ENCODE measurements at places on chromosomes 6 and 20. TPM values are rescaled to one million over a fixed set of nuclear protein-coding genes. Genes with fewer than 3 reads are reported as not detected.

CCN6 gene
- not detected for total RNA-seq

TRIM15 gene
- total RNA-seq, result not detected

DNA sequence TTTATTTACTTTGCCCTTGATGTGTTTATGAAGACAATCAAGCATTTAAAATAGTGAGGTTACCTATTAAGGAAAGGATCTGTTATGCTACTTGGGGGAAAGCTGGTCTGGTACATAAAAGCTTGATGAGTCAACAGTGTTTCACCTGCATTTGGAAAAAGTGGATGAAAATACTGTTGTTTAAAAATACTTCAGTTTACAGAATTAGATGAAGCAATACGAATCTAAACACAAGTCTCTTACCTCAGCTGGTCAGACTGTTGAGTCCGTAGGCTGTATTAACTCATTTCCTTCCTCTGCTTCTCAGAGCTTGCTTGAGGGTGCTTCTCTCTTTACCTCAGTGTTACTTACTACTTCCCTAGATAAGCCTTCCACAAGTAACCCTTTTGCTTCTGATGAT lies 36.1 kb downstream of the NKX2-4 start:
- no peak for DNase-seq
- H3K27me3 ChIP-seq, result no peaks in the 10 kb centered on the region
- no peak overlapping the region for H3K27ac ChIP-seq
- peaks cover 7% of the 10 kb centered on the region for H3K36me3 ChIP-seq
- no peaks in the 10 kb centered on the region for H3K4me1 ChIP-seq

PDYN gene
- not detected for total RNA-seq

DNA sequence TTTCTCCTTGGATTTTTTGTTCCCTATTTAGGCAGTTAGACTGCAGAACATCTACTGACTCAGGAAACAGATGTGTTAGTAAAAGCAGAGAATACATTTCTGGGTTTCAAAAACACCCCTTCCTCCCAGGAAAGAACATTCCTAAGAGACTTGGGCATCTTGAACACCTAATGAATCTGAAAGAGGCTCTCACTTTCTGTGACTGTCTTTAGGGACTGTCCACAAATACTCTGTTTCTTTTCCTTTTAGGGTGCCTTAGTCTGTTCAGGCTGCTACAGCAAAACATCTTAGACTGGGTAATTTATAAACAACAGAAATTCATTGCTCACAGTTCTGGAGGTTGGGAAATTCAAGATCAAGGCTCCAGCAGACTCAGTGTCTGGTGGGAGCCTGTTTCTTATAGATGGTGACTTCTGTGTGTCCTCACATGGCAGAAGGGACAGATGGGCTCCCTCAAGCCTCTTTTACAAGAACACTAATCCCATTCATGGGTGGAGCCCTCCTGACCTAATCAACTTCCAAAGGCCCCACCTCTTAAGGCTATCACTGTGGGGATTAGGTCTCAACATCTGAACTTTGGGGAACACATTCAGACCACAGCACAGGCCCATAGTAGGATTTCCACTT lies 19.4 kb upstream of the CCN5 start:
- no peaks in the 10 kb centered on the region for H3K27me3 ChIP-seq
- H3K4me1 ChIP-seq, result no peaks in the 10 kb centered on the region
- H3K27ac ChIP-seq, result no peak overlapping the region
- no peaks in the 10 kb centered on the region for H3K36me3 ChIP-seq

GRCh38 chr6:32854376-32855178 lies 585 bp downstream of the PSMB9 start:
- H3K4me1 ChIP-seq, result peaks cover 51% of the 10 kb centered on the region
- peaks cover 72% of the 10 kb centered on the region for H3K36me3 ChIP-seq
- peak overlapping the region; percentile 91 for H3K4me3 ChIP-seq
- no peaks in the 10 kb centered on the region for H3K27me3 ChIP-seq
- H3K27ac ChIP-seq, result peak overlapping the region; percentile 100

DNA sequence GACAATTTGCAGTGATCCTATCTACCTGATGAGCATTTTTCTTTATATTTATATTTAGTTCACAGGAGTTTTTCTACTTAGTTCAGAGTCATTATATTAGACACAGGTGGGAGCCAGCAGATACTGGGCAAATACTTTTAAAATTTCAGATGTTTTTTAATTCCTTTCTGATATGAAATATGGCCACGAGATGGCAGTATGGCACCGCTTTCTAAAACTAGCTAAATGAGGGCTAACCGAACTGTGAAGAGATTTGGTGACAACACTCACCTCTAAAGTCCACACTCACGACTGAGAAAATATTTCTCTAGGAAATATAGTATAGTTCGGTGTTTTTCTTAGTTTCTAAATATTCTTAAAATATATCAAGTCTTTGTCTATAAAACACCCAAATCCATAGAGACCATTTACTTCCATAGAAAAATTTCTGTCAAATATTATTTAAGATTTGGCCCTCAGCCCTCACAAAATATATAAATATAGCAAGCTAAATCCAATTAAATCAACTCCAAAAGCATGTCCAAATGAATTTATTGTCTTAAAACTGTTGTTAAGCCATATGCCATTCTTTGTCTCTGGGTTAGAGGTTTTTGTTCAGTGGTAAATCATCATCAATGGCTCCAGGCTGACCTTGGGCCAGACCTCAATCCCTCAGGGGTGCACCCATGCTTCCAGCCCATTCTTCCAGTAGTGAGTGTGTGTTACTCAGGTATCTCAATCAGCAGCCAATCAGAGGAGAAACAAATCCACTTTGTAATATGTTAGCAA lies 63.6 kb downstream of the HUS1B start:
- no peak overlapping the region for H3K27ac ChIP-seq
- no peaks in the 10 kb centered on the region for H3K27me3 ChIP-seq
- peaks cover 4% of the 10 kb centered on the region for H3K36me3 ChIP-seq
- no peak overlapping the region for H3K4me3 ChIP-seq
- peak; percentile 20 for DNase-seq
- no peaks in the 10 kb centered on the region for H3K4me1 ChIP-seq

GRCh38 chr6:125790358-125791150 lies at the start of gene NCOA7:
NCOA7 (plus strand) TSS chr6:125790960; CDS start chr6:125815355, 24,395 bp downstream.
- H3K4me3 ChIP-seq, result peak within 1 kb of the TSS; percentile 80
- H3K27ac ChIP-seq, result peak within 1 kb of the TSS; percentile 96
- H3K27me3 ChIP-seq, result no peaks in the 10 kb centered on the region
- H3K4me1 ChIP-seq, result peaks cover 37% of the 10 kb centered on the region
- peak; percentile 84 for DNase-seq

GRCh38 chr6:80021591-80021990 lies 17.1 kb downstream of the TTK start:
- no peak overlapping the region for H3K27ac ChIP-seq
- no peaks in the 10 kb centered on the region for H3K27me3 ChIP-seq
- H3K4me3 ChIP-seq, result no peak overlapping the region
- no peaks in the 10 kb centered on the region for H3K4me1 ChIP-seq
- DNase-seq, result no peak

THBS2 gene
- not detected for total RNA-seq

- H3K4me1 ChIP-seq, result no peaks in the 10 kb centered on the region
- H3K27ac ChIP-seq, result no peak overlapping the region
- H3K27me3 ChIP-seq, result no peaks in the 10 kb centered on the region
- H3K36me3 ChIP-seq, result no peaks in the 10 kb centered on the region
- no peak for DNase-seq
- no peak overlapping the region for H3K4me3 ChIP-seq
Measured at GRCh38 chr20:10527781-10528180, 92.7 kb downstream of the SLX4IP start.

HLA-DOA gene
- 5.4 TPM for total RNA-seq

DNA sequence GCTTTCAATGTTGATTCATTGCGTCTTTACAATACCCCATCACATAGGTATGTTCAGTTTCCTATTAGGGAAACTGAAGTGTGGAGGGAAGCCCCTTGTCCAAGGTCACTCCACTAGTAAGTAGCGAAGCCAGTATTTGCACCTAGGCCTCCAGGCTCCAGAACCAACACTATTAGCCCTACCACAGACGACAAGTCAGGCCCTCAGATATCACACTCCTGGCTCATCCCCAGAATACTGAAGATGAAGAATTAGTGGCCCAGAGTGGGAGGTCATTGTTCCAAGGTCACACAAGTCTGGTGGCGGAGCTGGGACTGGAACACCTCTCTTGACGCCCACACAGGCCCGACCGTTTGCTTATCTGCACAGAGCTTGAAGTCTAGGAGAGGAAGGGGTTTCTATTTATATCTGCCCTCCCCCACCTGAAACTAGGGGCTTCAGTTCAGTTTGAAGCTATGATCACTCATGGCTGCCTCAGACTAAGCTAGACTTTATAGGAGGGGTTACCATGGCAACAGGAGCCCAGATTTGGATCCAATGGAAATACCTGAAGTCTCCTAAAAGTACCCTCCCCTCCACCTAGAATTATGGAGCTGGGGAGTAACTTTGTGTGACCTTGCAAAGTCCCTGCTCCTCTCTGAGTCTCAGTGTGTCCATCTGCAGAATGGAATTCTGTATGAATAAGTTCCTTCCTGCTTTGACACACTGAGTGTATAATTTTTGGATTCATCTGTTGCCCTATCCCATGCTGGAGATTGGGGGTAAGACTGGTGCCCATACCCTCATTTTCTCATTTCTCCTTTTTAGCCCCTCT lies 2.2 kb downstream of the SNTA1 start:
- no peak overlapping the region for H3K27ac ChIP-seq
- H3K4me1 ChIP-seq, result peaks cover 10% of the 10 kb centered on the region
- no peak overlapping the region for H3K4me3 ChIP-seq

DNA sequence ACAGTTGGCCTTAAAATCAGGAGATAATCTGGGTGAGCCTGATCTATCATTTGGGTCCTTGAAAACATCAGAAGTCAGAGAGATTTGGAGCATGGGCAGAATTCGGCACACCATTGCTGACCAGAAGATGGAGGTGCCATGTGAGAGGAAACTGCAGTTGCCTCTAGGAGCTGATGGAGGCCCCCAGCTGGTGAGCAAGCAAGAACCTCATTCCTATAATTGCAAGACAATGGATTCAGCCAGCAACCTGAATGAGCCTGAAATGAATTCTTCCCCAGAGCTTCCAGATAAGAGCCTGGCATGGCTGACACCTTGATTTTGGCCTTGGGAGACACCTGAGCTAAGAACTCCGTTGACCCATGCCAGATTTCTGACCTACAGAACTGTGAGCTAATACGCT lies 76.3 kb upstream of the FYN start:
- no peak for DNase-seq
- no peak overlapping the region for H3K4me3 ChIP-seq
- H3K36me3 ChIP-seq, result no peaks in the 10 kb centered on the region
- H3K27ac ChIP-seq, result no peak overlapping the region
- no peaks in the 10 kb centered on the region for H3K27me3 ChIP-seq

SAYSD1 gene
- total RNA-seq, result 16.8 TPM

DNA sequence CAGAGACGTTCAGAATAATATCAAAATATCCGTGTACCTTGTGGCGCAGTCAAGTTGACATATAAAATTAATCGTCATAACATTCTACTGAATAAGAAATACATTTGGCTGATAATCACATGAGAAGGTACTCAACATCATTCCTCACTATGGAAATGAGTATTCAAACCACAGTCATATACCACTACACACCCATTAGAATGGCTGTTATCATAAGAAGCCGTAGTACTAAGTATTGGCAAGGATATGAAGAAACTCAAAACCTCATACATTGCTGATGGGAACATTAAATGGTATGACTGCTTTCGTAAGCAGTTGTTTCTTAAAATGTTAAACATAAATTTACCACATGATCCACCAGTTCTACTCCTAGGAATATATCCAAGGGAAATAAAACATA lies 244.7 kb downstream of the CDKAL1 start:
- H3K27ac ChIP-seq, result no peak overlapping the region
- H3K27me3 ChIP-seq, result no peaks in the 10 kb centered on the region
- DNase-seq, result no peak
- no peak overlapping the region for H3K4me3 ChIP-seq
- peaks cover 4% of the 10 kb centered on the region for H3K36me3 ChIP-seq
- no peaks in the 10 kb centered on the region for H3K4me1 ChIP-seq

SYCP2 gene
- 2.5 TPM for total RNA-seq

GRCh38 chr6:53476964-53477363 lies 67.9 kb downstream of the GCLC start:
- no peak for DNase-seq
- H3K36me3 ChIP-seq, result no peaks in the 10 kb centered on the region
- no peak overlapping the region for H3K27ac ChIP-seq
- H3K4me3 ChIP-seq, result no peak overlapping the region

DNA sequence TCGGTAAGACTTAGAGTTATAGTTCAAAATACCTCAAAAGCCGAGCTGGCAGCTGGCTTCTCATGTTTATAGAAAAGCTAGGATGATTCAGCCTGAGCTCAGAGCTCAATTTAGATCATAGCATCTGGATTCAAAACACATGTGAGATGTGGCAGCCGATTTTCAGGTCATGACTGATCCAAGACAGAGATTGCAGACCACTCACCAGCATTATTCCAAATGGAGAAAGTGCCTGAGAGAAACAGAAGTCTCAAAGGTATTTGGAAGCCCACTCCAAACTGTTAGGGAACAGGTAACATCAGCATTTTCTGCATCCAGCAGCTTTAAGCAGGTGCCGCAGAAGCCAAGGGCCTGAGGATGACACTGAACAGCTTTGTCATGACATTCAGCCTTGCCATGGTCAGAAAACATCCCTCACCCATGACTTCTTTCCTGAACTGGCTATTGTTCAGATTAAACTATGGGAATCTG lies 102.2 kb downstream of the BACH2 start:
- no peaks in the 10 kb centered on the region for H3K27me3 ChIP-seq
- no peaks in the 10 kb centered on the region for H3K4me1 ChIP-seq
- no peak overlapping the region for H3K4me3 ChIP-seq
- peak; percentile 37 for DNase-seq

GRCh38 chr6:144582939-144583613 lies 297.9 kb downstream of the UTRN start:
- peak overlapping the region; percentile 33 for H3K4me3 ChIP-seq
- peaks cover 19% of the 10 kb centered on the region for H3K4me1 ChIP-seq

- no peaks in the 10 kb centered on the region for H3K36me3 ChIP-seq
- no peak overlapping the region for H3K4me3 ChIP-seq
- H3K27ac ChIP-seq, result no peak overlapping the region
- no peaks in the 10 kb centered on the region for H3K4me1 ChIP-seq
- DNase-seq, result no peak
- H3K27me3 ChIP-seq, result no peaks in the 10 kb centered on the region
Measured at GRCh38 chr20:10621149-10621548, 52.6 kb downstream of the JAG1 start.

WFDC5 gene
- not detected for total RNA-seq

RAET1L gene
- total RNA-seq, result not detected

GRCh38 chr6:168967281-168967925 lies 286.2 kb downstream of the THBS2 start:
- no peak for DNase-seq
- H3K27ac ChIP-seq, result no peak overlapping the region
- no peak overlapping the region for H3K4me3 ChIP-seq
- H3K27me3 ChIP-seq, result no peaks in the 10 kb centered on the region

MATN4 gene
- total RNA-seq, result not detected

- no peak for DNase-seq
- H3K27me3 ChIP-seq, result no peaks in the 10 kb centered on the region
- no peak overlapping the region for H3K27ac ChIP-seq
- H3K4me3 ChIP-seq, result no peak overlapping the region
- no peaks in the 10 kb centered on the region for H3K36me3 ChIP-seq
Measured at GRCh38 chr20:36784900-36785299, 11.3 kb upstream of the DSN1 start.
